Hematopoietic multipotent progenitor cell (in vitro differentiated cells): ENCODE measurements at places on chromosomes 3 and 15.

DNA sequence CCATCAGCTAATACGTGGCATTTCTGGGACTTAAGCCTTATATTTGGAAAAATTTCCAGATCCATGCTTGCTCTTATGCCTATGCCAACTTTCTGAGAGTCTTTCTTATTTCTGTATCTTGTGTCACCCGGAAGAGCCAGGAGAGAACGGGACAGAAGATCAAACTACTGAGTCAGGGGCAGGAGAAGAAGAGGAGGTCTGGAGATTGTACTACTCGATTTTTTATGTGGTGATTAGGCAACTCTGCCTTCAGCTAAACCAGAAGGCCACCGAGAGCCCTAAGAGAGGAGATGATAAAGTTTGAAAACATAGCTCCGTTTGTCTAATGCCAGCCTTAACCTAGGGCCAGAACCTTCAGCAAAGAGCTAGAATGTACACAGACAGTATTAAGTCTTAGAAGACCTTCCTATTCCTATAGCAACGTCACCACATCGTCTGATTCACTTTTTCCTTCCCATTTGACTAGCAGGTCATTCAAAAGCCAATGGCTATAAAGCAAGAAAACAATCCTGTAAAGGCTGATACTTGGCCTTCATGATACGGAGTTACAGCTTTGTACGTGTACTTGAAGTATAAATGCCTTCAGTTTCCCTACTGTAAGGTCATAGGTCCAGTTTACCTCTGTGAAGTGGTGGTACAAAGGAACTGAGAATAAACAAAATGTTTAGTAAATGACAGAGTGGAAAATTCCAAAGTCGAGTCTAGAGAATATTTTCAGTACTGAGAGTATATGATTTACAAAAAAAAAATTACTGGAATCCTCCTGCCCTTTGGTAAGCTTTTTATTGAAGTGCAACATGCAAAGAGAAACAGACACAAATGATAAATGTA lies 96.1 kb upstream of the ICE2 start:
- no peak for DNase-seq

DNA sequence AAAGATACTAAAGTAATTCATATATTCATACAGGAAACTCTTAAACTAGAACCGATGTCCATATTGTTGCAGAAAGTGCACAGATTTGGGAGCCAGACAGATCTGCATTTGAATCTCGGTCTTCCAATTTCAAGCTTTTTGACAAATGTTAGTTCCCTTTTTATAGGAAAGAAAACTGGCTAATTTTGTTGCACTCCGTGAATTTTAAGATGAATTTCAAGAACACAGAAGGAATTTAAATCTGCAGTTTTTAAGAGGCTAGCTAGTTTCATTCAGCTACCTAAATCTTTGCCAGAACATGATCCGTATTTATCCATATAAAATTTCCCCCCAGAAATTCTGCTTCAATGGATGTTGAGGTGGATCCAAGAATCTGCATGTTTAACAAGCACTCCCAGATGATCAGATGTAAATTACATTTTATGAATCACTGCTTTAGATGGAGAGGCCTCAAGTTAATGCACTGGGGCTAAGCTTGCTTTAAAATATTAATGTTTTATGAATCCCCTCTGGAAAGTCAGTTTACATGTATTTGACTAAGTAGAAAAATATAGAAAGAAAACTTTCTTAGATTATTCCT lies 1296.3 kb upstream of the CADM2 start:
- no peak for DNase-seq

GRCh38 chr3:29140666-29141065 lies 140.2 kb upstream of the RBMS3 start:
- DNase-seq: no peak

- DNase-seq: no peak
Measured at GRCh38 chr15:73962433-73962832, 29.7 kb downstream of the STOML1 start.

GRCh38 chr3:4986175-4986781 lies 7.0 kb downstream of the BHLHE40 start:
- DNase-seq: no peak
